ENCODE measurements at places on chromosomes 16 and 17.
A peak's percentile ranks its signal among the peaks of the same experiment; 100 is the strongest.

DNA sequence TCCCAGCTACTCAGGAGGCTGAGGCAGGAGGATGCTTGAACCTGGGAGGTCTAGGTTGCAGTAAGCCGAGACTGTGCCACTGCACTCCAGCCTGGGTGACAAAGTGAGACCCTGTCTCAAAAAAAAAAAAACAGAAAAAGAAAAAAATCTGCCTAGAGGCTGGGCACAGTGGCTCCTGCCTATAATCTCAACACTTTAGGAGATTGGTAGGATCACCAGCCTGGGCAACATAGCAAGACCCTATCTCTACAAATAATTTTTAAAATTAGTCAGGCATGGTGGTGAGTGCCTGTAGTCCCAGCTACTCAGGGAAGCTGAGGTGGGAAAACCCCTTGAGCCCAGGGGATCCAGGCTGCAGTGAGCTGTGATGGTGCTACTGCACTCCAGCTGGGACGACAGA, 17.7 kb downstream of the CUEDC1 start:
- no peak for DNase-seq

- no peak for DNase-seq
Measured at GRCh38 chr17:80918731-80919130, 72.9 kb upstream of the CHMP6 start.

DNA sequence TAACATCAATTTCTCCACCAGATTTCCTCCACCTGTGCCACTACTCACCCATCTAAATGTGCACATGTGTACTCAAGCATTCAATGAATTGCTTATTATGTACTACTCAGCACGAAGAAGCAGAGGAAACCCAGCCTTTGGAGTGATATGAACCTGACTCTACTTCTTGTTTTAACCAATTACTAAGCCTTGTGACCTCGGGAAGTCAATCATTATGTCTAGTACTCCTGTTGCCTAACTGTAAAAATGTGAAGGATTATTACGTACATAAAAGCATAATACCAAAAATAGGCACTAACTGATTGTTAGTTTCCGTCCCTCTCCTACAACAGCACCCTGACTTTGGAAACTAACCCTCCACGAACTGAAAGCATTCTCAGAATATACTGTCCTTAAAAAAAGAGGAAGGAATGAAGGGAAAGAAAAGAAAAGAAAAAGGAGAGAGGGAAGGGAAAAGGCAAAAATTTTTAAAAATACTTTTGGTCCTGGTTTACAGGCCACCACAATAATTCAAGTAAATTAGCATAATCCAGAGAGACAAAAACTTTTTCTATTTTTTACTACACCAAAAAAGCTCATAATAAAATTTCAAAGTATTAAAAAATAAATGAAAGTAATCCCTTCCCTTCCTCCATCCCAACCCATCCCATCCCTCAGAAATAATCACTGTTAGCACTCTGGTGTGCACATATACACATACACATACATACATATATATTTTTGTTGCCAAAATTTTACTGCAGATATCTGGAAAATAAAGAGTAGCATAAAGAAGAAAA, 53.6 kb downstream of the KANSL1 start:
- peak; percentile 20 for DNase-seq

- no peak for DNase-seq
Measured at GRCh38 chr17:58304750-58305486, 23.7 kb downstream of the TSPOAP1 start.

DNA sequence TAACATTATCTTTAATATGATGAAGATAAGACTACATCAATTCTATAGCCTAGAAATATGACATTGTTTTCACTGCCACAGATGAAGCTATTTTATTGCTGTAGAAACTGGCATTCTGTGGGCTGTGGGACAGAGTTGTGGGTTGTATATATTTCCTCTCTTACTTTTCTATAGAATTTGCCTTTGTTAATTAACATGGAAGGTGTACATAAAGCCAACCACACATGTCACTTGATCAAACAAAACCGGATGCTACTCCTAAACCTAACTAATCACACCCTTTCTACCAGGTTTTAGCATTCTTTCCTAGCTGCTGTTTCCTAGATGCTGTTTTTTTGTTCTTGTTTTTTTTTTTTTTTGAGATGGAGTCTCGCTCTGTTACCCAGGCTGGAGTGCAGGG, 81.2 kb upstream of the ATP2A3 start:
- no peak for DNase-seq

DNA sequence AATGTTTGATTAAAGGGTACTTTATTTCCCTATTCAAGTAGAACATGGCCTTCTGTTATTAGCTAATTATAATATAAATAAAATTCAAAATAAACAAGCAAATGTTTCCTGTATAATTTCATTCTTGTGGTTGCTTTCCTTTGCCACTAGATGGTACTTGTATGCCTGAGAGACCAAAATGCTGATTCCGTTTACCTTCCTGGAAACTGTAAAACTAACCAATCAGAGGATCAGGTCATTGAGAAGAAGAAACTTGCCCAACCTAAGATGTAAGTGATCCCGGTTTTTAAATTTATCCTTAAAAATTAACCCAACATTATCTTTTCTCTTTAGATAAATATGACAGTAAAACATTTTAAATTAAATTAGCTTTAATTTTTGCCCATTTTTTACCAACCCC, 8.1 kb upstream of the ABCA5 start:
- DNase-seq: peak; percentile 47

- no peak for DNase-seq
Measured at GRCh38 chr16:60481591-60481990, 1554.6 kb downstream of the CDH8 start.

- no peak for DNase-seq
Measured at GRCh38 chr16:52572656-52573055, 25.7 kb upstream of the TOX3 start.

DNA sequence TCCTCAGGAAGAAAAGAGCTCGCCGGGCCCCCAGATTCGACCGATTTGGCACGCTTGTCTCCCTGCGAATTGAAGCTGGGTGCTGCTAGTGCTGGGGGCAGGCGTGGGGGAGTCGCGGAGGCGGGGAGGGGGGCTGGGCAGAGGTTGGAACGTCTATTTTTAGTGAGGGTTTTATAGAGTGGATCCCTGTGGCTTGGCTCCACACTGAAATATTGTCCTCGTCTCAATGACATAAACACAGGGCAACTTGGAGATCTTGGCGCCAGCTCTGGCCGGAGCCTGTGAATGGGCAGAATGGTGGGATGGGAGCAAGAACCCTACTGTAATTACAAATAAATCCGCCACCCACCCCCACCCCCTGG, 15.7 kb upstream of the NOG start:
- no peak for DNase-seq

DNA sequence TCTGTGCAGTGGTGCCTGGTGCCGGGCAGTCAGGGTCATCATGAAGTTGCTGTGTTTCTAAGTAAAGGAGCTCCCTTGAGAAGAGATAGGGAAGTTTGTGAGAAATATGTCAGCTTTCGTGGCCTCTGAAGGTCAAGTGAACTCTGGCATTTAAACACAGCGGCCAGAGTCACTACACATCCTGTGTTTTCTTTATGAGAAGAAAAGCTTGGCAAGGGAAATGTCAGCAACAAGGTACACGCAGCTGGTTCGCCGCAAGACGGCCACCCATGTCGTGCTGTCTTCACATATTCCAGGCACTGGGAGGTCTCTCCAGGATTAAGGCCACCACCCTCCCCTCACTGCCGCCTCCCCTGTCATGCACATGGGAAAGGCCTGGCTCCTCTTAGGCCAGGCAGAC, 33.2 kb upstream of the PEMT start:
- DNase-seq: no peak

- DNase-seq: no peak
Measured at GRCh38 chr16:25914357-25914962, 222.7 kb downstream of the HS3ST4 start.

- DNase-seq: peak; percentile 100
Measured at GRCh38 chr16:48003206-48003907, 152.4 kb downstream of the ABCC12 start.

- no peak for DNase-seq
Measured at GRCh38 chr17:3972281-3972731, 8.1 kb upstream of the ATP2A3 start.

- DNase-seq: no peak
Measured at GRCh38 chr16:65917466-65917865, 449.0 kb upstream of the CDH5 start.

DNA sequence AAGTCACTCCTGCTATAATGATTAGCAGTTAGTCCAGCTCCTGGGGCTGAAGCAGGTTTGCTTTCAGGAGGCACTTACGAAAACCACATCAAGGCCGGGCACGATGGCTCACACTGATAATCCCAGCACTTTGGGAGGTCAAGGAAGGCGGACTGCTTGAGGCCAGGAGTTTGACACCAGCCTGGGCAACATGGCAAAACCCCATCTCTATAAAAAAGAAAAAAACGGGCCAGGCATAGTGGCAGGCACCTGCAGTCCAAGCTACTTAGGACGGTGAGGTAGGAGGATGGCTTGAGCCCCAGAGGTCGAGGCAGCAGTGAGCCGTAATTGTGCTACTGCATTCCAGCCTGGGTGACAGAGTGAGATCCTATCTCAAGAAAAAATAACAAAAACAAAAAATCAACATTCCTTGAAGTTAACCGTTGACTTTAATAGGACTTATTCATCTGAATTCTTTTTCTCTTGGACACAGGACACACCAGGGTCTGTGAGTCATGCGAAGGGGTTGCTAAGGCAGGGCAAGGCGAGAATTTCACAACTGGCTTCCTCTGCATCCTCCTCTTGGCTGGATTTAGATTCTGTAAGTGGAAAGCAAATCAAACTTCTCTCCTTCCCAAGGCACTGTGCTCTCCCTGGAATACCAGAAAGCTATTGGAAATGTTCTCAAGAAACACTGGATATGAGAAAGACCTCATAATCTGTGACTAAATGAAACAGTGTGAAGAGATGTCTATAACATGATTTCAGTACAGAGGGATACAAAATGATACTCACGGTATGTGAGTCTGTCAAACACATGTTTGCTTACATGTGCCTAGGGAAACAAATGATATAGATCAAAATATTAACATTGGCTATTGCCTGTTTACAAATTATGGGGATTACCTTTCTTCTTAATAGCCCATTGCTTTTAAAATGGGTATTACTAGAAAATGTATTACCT, 99.5 kb downstream of the SYCE1L start:
- peak; percentile 99 for DNase-seq

DNA sequence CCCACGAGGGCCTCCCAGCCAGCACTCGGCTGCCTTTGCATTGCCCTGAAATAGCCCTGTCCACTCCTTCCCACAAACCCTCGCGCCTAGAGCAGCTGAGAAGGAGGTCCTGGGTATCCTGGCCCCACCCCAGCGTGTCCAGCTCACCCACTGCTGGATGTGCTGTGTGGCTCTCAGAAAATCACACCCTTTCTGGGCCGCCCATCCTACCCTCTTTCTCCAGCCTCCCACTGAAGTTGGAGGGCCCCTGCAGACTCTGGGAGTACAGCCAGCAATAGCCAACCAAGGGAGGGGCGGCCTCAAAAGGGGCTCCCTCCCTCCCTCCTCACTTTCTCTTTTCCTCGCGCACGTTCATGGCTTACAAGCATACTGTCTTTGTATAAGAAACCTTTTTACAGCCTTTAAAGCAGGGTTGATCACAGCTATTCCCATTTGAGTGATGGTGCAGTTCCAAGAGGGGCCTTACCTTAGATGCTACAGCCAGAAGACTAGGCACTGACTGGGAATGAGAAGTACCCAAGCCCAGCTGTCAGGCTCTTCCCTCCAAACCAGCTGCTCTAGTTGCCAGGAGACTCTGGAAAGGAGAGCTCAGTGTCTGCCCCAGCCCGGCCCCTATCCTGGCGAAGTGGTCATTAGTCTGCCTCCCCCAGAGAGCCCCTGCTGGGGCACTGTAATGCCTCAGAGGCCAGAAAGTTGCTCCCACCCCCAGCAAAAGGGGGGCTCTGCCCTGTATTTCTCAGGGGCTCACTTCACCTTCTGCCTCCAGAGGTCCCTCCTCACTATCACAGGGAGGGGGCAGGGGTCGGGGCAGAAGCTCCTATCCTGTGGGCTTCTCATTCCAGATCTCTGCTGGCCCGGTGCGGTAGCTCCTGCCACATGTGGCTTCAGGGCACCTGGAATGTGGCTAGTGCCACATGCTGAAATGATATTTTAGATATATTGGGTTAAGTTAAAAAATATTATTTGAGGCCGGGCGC, 38.1 kb downstream of the DCAKD start:
- DNase-seq: no peak

GRCh38 chr17:7047566-7047965, 3.7 kb upstream of the SLC16A11 start:
- DNase-seq: no peak

- no peak for DNase-seq
Measured at GRCh38 chr17:43456661-43457361, 27.0 kb upstream of the DHX8 start.

GRCh38 chr16:66834746-66835145, 4.0 kb upstream of the NAE1 start:
- no peak for DNase-seq

DNA sequence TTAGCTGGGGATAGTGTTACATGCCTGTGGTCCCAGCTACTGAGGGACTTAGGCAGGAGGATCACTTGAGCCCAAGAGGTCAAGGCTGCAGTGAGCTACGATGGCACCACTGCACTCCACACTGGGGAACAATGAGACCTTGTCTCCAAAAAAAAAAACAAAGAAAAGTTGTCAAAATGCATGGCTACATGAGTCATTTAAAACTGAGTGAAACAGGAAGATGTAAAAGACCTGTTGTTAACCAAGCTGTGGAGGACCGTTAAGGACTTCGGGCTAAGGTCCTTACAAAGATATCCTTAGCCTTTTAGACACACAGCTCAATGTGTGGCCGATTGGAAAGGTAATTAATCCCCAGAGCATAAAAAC, 25.1 kb downstream of the ZP2 start:
- DNase-seq: no peak

DNA sequence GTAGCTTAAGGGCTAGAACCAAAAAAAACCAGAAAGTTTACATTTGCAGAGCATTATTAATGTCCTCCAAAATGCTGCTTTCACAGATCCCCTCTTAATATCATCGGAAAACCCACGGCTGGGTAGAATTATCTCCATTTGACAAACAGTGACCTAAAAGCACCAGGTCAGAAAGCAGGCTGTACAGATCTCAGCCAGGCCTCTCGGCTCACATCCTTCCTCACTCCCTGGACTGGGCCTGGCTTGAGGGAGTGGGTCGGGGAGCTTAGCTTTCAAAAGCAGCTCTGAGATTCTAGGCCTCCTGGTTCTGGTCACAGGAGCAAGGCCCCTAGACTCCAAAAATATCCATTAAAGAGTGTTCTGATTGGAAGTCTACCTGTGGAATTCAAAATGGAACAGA, 9.1 kb upstream of the SLC12A3 start:
- no peak for DNase-seq

DNA sequence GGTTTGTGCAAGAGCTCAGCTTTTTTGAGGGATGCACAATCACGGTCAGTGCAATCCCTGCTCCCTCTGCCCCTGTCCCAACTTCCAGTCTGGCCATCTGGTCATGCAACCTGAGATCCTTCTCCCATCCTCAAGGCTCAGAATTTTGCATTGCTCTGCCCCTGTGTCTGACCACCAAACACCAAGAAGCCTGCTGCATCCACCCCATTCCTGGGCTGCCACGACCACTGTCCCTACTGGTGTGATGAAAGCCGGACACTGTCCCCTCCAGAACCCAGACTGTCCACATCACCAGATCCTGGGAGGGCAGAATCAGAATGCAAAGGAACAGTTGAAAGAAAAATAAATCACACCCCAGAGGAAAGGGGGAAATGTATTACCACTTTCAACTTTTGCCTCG, 231.0 kb downstream of the C16orf78 start:
- no peak for DNase-seq
